ENCODE measurements at places on chromosomes 13 and 19.
A peak's percentile ranks its signal among the peaks of the same experiment; 100 is the strongest.

GRCh38 chr19:39341129-39341718 lies 997 bp upstream of the SAMD4B start:
- DNase-seq: no peak

GRCh38 chr19:9808855-9809824 lies 9.7 kb downstream of the FBXL12 start:
- DNase-seq: no peak

DNA sequence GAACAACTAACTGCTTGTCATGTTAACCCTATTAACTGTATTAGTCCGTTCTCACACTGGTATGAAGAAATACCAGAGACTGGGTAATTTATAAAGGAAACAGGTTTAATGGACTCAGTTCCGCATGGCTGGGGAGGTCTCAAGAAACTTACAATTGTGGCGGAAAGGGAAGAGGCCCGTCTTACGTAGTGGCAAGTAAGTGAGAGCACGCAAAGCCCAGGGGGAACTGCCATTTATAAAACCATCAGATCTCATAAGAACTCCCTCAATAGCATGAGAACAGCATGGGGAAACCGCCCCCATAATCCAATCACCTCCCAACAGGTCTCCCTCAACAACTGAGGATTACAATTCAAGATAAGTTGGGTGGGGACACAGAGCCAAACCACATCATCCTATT lies 34.7 kb downstream of the PHF11 start:
- DNase-seq: no peak

GRCh38 chr13:64078025-64078424 lies 2662.4 kb upstream of the PCDH20 start:
- DNase-seq: no peak

- DNase-seq: no peak
These were observed 2.2 kb upstream of the PRKD2 start for GRCh38 chr19:46718934-46719622.

- peak; percentile 87 for DNase-seq
These were observed 2.1 kb downstream of the ZNF575 start for GRCh38 chr19:43534816-43535761.

DNA sequence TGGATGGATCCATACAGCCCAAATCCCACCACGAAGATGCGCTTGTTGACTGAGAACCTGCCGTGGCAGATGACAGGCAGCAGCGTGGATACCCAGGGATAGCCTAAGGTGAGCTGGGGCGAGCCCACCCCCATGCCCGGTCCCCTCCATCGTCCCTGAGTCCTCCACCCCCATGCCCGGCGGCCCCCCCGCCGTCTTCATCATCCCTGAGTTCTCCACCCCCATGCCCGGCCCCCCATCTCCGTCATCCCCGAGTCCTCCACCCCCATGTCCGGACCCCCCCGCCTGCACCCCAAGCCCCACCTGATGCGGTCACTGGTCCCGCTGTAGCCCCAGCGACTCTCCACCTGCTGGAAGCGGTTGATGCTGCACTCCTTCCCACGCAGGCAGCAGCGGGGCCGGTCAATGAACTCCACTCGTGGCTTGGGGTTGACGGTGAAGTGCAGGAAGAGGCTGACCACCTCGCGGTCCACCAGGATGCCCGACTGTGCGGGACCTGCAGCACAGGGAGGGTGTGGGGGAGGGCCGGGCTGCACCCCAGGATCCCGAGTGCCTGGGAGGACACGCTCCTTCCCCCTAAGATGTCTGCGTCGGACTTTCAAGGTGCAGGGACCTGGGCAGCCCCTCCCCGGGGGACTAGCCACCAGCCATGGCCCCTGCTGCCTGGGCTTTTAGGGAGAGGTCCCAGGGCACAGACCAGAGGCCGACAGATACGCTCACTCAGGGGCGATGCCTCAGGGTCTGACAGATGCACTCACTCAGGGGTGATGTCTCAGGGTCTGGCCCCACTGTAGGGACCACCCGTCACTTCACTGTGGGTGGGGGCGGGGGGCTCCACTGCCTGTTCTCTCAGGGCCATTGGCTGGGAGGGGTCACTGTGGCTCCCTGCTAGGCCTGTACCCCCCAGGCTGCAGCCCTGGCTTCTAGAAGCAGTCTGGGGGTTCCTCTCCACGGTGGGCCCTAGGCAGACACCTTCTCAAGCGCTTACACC lies 28.0 kb downstream of the BTBD2 start:
- no peak for DNase-seq

DNA sequence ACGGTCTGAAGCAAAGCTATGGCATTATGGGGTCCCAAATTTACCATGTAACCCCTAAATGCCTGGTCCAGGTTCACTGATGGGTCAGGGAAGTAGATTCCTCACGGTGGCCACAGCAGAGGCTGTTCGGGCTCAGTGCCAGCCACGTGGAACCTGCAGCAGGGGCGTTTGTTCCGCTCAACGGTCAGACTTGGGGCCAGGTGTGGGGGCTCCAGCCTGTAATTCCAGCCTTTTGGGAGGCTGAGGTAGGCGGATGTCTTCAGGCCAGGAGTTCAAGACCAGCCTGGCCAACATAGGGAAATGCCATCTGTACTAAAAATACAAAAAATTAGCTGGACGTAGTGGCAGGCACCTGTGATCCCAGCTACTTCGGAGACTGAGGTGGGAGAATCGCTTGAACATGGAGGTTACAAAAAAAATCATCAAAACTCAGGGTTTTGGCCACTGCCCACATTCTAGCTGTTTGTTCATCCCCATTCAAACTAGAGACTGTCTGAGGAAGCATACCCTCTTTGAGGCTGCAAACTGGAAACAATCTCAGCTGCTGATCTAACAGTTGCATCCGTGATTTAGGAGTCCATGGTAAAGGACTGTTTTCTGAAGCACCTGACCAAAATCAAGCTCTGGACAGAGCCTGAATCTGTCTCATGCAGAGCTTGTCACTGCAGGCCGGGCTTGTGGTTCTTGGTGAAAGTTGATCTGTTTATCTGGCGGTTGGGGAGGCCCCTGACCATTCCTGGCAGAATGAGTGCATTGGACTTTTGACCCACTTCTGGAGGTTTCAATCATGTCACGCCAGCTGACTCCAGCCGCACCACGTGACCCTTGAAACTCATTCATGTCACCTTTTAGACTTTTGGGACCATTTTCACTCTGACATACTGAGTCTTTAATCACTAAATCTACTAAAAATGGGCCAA lies 30.2 kb upstream of the ZNF331 start:
- peak; percentile 54 for DNase-seq

DNA sequence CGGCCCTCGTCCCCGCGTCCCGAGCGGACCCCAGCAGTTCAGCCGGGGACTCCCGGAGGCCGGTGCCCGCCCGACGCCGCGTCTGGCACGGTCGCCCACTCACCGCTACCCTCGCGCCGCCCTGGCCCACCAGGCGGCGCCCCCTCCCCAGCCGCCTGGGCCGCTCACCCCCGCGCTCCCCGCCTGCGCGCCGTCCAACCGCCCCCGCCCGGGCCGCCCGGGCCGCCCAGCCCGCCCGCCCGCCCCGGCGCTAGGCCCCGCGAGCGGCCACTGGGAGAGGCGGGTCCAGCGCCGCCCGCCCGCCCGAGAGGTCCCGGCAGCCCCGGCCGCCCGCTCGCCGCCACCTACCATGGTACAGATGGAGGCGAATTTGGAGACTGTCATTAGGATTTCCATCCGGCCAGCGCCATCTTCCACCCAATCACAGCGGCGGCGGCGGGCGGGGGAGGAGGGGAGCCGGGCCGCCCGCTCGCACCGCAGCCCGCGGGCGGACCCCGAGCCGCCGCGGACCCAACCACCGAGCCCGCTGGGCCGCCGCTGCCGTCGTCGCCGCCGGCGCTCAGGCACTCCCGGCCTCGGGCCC lies at the start of gene USP12:
Gene USP12 (minus strand): TSS at position 568 of the 583 bp plus-strand sequence. CDS start 172 bp downstream, at position 396.
- DNase-seq: no peak

GRCh38 chr13:74730556-74731331 lies 596.5 kb upstream of the KLF12 start:
- DNase-seq: peak; percentile 38

- no peak for DNase-seq
These were observed 2.4 kb upstream of the SIX5 start for GRCh38 chr19:45771311-45771933.

GRCh38 chr19:15431396-15432017 lies 12.7 kb upstream of the AKAP8L start:
- no peak for DNase-seq

GRCh38 chr19:558770-559439 lies 13.5 kb upstream of the BSG start:
- DNase-seq: peak; percentile 69

DNA sequence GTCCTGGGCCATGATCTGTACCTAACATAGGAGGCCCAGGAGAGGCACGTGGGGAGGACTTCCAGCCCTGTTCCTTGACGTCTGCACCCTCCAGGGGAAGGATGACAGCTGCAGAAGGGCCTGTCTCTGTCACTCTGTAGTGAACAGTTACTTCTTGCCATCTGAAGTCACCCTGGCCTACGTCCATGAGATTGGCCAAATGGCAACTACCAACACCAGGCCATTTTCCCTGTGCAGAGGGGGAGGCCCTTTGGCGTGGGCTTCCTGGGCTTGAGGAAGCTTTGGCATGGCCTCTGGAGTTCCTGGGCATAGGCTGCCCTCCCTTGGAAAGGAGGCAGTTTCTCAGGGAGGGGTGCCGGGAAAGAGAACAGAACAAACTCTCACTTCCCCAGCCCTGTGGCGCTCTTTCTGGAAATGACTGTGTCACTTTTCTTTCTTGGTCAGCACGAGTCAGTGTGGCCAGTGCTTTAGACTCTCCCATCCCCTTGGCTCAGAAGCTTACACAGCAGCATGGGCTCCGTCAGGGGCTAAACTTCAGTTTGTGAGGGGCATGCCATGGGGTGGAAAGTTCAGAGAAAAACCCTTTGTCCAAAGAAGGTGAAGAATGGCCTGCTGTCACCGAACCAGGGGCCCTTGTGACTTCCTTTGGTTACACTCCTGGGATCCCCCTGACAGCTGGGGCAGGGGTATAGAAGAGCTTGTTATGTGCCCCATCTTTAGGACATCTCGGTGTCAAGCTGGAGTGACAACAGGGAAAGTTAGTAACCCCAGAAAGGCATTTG lies 5.3 kb downstream of the CARM1 start:
- DNase-seq: no peak

DNA sequence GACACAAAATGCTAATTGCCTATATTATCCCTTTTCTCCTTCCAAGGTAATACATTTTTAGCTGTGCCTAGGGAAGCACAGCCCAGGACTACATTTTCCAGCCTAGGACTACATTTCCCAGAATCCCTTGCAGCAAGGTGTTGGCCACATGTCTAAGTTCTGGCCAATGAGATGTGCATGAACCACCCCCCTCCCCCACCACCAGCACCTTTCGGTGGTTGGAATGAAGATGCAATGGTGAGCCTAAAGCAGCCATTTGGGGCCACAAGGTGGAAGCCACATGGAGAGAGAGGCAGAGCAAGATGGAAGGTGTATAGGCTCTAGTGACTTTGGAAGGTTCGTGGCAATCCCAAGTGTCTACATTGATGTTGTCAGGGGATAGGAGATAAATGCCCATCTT lies 16.2 kb downstream of the UNC13A start:
- peak; percentile 34 for DNase-seq

GRCh38 chr13:66657165-66657881 lies 572.8 kb downstream of the PCDH9 start:
- peak; percentile 61 for DNase-seq

DNA sequence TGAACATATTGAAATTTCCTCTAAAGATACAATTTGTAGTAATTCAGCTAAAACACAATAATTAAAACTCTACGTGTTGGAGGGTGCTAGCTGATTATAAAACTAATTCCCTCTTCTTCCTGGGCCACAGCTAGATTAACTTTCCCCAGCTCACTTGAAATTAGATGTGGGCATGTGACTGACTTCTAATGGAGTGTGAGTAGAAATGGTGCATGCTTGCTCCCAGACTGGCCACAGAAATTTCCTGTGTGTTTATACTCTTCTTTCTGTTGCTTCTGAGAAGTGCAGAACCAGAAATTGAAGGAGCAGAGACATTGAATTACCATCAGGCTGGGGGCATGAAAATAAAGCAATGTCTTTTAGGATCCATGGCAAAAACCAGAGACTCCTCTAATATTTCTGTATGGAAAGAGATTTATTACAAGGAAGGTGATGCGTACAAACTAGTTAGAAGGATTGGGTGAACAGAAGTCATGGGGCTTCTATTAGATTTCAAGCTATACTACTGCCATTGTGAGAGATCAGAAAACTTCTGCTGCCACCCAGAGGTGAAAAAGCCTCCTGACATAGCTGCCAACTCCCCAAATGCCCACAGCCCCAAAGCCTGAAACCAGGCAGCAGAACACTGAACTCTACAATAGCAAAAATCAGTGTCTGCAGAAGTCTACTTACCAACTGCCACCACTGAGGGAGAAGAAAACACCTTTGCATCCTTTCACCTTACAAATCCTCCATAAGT lies 379.2 kb upstream of the MIR17HG start:
- peak; percentile 51 for DNase-seq

DNA sequence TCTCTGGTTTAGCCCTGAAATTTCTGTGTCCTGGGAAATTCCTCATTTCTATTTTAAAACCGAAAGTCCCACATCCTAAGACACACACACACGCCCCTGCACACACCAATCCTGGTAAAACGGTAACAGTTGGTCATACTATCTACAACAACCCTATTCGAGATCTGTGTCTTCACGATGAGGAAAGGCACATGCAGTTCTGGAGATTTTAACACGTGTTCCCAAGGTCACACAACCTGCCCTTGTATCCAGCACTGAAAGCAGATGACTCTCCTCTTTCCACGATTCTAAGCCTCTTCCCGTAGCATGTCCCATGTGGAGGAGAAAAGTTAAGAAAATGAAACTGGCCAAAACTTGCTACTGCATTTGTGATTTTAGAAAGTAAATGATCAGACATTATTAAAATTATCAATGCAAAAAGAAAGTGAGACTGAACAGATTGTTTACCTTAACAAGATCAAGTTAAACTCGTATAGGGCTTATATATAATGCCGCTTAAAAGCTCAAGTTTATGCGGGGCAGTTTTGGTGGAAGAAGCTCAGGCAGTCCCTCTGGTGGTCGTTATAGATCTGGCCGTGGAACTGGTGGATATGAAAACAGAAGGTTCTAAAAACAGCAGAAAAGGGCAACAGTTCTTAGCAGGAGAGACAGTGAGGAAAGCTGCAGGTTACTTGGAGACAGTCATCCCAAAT lies 32.7 kb downstream of the VSTM1 start:
- no peak for DNase-seq

DNA sequence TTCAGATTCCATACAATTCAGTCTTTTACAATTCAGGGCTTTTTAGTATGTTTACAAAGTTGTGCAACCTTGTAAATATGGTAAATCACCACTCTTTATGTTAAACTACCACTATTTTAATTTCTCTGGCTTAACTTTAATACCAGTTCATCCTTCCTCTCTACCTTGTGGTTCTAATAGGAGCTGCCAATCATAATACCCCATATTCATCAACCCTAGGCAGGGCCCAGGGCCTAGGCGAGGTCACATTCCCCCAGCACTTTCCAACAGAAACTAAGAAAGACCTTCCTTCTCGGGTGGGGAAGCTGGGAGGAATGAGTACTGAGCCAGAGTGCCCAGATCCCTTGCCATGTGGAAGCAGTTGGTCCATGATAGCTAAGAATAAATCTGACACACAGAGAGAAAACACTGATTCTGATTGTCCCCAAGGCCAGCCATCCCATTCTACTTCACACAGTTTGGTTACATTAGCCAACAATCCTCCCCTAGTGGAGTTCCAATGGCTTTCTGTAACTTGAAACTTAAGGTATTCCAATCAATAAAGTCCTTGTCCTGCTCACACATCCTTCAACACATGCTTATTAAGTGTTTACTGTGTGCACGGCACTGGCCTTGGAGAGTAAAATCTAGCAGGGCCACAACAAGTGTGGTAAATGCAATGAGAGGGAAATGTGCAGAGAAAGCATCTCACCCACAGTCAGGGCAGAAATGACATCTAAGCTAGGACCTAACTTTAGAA lies 76.8 kb downstream of the NUFIP1 start:
- no peak for DNase-seq

- DNase-seq: no peak
These were observed 7.2 kb downstream of the CIC start for GRCh38 chr19:42276284-42276683.

- no peak for DNase-seq
These were observed 19.9 kb downstream of the DPF1 start for GRCh38 chr19:38204096-38204495.

Data from eye (tissue), 1 donor.